NCI-H526 treated with DMSO at 0.1 percent for 48 hours (cell line): ENCODE measurements at places on chromosomes 4 and X.

DNA sequence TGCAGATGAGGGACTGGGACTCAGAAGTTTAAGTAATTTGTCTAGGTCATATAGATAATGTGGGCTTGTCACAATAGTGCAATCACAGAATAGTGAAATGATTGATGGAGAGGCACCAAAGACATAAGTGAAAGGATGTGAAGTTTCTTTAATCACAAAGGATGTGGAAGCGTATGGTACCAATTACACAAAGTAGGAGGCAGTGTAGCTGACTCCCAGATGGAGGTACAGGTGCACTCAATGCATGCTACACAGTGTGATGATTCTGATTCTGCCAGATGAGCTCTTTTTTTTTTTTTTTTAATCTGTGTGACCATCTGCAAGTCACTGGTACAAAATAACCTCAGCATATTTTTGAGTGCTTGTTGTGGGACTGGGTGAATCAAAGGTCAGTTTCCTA, 411.3 kb downstream of the SPRY1 start:
- DNase-seq, result no peak

DNA sequence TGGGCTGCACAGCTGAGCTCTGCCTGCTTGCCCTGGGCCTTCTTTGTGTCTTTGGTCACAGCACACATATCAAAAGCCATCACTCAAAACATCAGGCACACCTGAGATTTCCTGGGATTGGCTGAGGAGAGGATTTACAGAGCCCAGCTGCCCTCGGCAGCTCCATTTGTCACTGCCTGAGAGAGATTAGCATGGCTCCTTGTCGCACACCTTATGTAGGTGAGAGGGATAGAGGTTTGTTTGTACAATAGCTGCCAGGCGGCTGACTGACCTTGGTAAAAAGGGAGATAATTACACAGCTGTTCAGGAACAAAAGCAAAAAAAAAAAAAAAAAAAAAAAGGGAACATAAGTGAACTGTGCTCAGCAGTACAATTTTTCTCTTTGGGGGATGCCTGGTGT, 63.2 kb downstream of the MGST2 start:
- no peak for DNase-seq

DNA sequence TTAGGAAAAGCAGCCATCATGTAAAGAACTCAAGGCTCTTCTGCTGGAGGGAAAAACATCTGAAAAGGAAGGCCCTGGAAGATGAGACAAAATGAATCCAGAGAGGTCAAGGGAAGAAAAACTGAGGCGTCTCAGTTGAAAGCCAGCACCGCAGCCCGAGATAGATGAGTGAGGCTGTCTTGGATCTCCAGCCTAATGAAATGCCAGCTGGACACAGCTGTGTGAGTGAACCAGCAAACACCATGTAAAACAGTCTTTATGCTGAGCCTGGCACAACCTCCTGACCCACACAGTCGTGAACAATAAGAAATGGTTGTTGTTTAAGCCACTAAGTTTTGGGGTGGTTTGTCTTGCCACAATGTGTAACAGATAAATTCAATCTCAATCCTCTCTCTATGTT, 48.6 kb upstream of the RASL11B start:
- DNase-seq, result no peak

- DNase-seq, result no peak
Measured at GRCh38 chr4:14023036-14023435, 395.5 kb upstream of the BOD1L1 start.
